ENCODE measurements at places on chromosomes 2 and 18.
A peak's percentile ranks its signal among the peaks of the same experiment; 100 is the strongest.

DNA sequence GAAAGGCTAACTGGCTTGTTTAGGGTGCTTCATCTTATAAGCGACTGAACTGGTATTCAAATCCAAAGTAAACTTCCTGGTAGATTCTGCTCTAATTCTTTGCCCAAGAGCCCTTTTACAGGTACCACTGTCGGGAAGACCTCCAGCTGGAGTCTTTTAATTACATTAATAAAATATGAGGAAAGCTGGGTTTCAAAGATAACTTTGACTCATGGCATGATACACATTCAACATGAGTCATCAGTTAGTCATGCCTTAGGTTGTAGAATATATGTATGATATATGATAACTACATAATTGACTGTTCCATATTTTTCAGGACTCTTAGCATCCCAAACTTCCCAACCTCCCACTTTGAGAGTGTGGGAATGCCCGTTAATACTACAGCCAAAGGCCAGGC lies 32.3 kb downstream of the ZCCHC2 start:
- DNase-seq, result no peak

DNA sequence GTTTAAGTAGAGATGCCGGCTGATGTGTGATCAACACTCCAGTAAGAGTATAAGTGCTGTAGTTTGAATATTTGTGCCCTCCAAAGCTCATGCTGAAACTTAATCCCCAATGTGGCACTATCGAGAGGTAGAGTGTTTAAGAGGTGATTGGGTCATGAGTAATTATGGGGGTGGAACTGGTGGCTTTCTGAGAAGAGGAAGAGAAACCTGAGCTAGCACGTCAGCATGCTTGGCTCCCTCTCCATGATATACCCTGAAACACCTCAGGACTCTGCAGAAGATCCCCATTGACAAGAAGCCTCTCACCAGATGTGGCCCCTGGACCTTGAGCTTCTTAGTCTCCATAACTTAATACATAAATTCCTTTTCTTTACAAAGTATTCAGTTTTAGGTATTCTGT lies 584.8 kb downstream of the TSN start:
- peak; percentile 39 for DNase-seq

GRCh38 chr2:193818801-193819499 lies 1624.2 kb upstream of the TMEFF2 start:
- DNase-seq, result no peak

- no peak for DNase-seq
Observed at GRCh38 chr2:30680121-30680520, 127.1 kb downstream of the CAPN13 start.

- DNase-seq, result peak; percentile 44
Observed at GRCh38 chr2:135664623-135665068, 77.0 kb upstream of the UBXN4 start.

GRCh38 chr2:205435970-205436369 lies 246.3 kb upstream of the NRP2 start:
- no peak for DNase-seq

DNA sequence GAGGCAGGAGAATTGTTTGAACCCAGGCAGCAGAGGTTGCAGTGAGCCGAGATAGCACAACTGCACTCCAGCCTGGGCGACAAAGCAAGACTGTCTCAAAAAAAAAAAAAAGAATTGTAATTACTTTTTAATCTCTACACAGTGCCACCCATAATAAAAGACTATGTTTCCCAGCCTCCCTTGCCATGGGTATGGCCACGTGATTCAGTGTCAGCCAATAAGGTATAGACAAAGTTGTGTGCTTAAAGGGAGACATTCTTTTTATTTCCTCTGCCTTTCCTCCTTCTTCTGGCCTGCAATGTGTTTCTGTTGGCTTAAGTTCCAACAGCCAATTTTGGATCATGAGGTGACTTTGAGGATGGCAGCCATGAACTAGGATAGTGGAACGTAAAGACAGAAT lies 406.9 kb downstream of the LNPK start:
- no peak for DNase-seq

- DNase-seq, result no peak
Observed at GRCh38 chr2:58645017-58645416, 403.9 kb upstream of the FANCL start.

DNA sequence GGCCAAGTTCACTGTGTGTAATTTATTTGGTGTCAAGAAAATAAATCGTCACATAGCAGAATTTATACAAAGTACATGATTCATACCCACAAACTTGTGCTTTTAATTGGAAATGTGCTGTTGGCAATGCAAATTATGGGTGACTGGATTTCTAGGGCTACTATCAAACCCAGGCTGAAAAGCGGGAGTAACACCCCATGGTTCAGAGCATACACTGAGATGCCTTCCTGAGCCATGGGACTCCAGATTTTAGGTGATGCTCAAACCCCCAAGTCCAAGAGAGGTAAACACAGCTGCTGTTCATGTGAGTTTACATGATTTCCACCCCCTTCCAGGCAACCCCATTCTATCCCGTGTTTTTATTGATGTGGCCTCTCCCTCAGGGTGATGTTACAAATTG lies 565.9 kb upstream of the ID2 start:
- DNase-seq, result no peak

- no peak for DNase-seq
Observed at GRCh38 chr2:26852405-26853306, 4.7 kb downstream of the DPYSL5 start.

- DNase-seq, result no peak
Observed at GRCh38 chr2:133682347-133682746, 114.1 kb upstream of the NCKAP5 start.

GRCh38 chr2:182366628-182367027 lies 60.2 kb downstream of the PDE1A start:
- DNase-seq, result no peak

DNA sequence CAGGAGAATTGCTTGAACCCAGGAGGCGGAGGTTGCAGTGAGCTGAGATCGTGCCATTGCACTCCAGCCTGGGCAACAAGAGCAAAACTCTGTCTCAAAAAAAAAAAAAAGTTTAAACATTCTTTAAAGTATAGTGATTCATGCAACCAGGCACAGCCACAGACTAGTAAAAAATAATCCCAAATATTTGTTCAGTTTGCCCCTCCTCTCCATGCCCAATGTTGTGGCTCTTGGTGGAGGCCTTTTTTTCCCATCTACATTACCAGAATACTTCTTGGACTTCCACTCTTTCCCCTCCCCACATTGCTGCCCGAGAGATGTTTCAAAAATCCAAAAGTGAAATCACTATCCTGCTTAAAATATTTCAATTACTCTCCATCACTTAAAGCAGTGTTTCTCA lies 5.1 kb upstream of the MALT1 start:
- DNase-seq, result no peak

GRCh38 chr2:39663187-39663930 lies 2.4 kb upstream of the TMEM178A start:
- no peak for DNase-seq

- DNase-seq, result no peak
Observed at GRCh38 chr2:173734797-173735196, 230.4 kb downstream of the SP3 start.

DNA sequence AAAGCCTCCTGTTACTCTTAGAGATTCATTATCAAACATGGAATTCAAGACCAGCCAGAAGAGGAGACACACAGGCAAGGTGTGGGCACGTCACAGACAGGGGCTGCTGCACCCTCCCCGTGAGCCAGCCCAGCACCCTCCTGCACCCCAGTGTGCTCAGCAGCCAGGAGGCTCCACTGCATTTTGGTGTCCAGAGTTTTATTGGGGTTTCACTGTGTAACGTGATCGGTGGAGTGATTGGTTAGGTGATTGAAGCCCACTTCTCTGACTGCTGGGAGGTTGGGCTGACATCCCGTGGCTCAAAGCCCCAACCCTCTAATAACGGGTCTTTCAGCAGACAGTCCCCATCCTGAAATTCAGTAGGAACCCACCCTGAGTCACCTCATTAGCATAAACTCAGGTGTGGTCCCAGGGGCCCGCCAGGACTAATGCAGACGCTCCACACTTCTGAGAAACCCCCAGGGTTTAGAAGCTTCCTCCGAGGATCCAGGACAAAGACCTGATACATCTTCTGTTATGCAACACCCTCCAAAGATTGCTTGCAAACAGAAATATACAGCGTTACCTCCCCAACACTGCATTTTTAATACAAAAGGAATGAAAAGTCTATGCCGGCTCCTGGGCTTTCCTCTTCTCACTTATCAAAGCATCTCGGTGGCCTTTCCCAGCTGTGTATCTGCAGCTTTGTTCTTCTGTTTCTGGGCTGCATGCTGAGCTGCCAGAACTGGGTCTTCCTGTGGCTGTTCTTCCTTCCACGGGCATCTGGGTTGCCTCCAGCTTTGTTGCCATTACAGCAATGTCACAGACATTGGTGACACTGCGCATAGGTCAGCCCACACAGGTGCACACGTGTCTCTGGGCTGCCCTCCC lies 43.7 kb upstream of the SNED1 start:
- no peak for DNase-seq

GRCh38 chr2:228126401-228126800 lies 55.1 kb downstream of the SPHKAP start:
- DNase-seq, result no peak
